ENCODE measurements at places on chromosomes 3 and 15. TPM values are rescaled to one million over a fixed set of nuclear protein-coding genes. Genes with fewer than 3 reads are reported as not detected.

Gene SI
- total RNA-seq, result not detected

Gene INKA1
- 3.0 TPM for total RNA-seq

Gene GUCA1C
- not detected for total RNA-seq

Gene PARP16
- 10.3 TPM for total RNA-seq

Gene ITIH3
- total RNA-seq, result not detected

Gene STRIT1
- not detected for total RNA-seq

Gene USP4
- 12.9 TPM for total RNA-seq

Gene TM6SF1
- total RNA-seq, result not detected
